Fibroblast of the conjunctiva (primary cell): ENCODE measurements at places on chromosomes 3 and 15.

GRCh38 chr3:169342652-169343505 is 320.6 kb downstream of the MECOM start:
- DNase-seq = no peak

GRCh38 chr3:25007974-25008658 is 419.9 kb upstream of the RARB start:
- peak; percentile 48 for DNase-seq

- no peak for DNase-seq
Measured at GRCh38 chr15:73907035-73907408, 19.2 kb upstream of the LOXL1 start.

- no peak for DNase-seq
Measured at GRCh38 chr3:31213869-31214486, 318.7 kb upstream of the STT3B start.

DNA sequence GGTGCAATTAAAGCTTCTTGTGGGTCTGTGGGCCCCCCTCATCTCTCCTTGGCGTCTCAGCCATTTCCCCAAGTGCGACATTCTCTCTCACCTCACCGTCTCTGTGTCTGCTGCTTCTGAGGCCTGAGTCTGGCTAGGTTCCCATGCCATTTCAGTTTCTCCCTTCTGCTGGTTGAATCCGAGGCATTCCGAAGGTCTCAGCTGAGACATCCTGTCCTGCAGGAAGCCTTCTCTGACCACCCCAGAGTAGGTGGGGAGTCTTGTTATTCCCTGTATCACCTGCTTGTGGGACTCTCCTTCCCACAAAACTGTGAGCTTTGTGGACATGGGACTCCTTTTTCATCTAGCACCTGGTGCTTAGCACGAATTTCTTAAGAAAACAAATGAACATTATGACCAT is 78.3 kb downstream of the ASB7 start:
- no peak for DNase-seq

- DNase-seq = no peak
Measured at GRCh38 chr3:43290956-43291355, 4.6 kb downstream of the SNRK start.

GRCh38 chr3:129014148-129014547 is 13.0 kb downstream of the EFCC1 start:
- no peak for DNase-seq

DNA sequence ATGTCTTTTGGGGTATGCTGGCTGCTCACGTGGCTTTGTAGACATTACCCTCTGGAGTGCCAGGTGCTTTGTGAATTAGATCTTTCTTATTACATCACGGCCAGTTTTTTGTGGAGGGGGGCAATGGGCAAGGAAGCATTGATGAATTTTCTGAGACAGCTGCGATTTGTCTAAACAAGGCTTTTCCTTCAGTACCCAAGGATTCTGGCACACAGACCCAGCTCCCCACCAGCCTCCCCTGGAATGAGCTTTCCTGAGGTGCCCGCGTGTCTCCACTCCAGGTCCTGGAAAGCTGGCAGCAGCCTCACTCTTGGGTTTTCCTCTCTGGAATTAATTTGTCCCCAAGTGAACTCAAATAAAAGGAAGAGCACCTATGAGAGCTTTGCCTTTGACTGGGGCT is 157.6 kb upstream of the CTDSPL start:
- no peak for DNase-seq

DNA sequence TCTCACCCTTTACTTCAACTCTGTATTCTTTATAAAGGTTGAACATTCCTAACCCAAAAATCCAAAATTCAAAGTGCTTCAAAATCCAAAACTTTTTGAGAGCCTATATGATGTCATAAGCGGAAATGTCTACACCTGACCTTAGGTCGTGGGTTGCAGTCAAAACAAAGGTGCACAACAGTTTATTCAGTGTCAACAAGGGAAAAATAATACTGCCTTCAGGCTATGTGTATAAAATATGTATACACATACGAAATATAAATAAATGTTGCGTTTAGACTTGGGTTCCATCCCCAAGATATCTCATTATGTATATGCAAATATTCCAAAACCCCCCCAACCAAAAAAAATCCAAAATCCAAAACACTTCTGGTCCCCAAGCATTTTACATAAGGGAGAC is 90.9 kb downstream of the STAG1 start:
- no peak for DNase-seq
